ENCODE measurements at places on chromosomes 3 and 15.

DNA sequence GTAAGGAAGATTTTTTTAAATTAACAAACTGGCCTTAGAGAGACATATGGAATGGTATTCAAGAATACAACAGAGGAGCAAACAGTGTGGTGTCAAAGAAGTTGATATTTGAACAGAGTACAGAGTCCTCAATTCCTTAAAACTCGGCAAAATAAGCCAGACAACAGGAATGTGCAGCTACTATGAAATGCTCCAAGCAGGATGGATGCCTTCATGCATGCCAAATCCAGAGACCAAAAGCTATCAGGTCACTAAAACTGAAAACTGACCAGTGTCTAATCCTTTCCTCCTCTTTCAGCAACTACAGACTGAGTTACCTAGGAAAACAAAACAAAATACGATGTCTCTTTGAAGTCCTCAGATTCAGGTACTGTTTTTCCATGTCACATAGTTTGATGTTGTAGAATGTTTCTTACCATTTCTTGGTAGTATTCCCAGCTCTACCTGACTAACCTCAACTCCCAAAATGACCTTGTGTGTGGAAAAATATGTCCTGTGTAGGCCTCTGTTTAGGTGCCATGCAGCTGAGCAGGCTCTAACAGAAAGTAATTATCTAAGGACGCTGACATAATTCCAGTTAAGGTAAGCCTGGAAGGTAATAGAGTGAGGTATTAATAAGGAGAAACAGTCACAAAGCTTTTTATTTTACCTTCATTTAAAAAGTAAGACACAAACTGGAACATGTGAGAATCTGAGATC, 46.9 kb downstream of the TBL1XR1 start:
- no peaks in the 10 kb centered on the region for H3K27me3 ChIP-seq
- DNase-seq = no peak
- no peak overlapping the region for H3K27ac ChIP-seq
- peaks cover 16% of the 10 kb centered on the region for H3K36me3 ChIP-seq
- no peak overlapping the region for H3K4me3 ChIP-seq

GRCh38 chr3:22980346-22980745, 222.8 kb upstream of the UBE2E2 start:
- no peaks in the 10 kb centered on the region for H3K36me3 ChIP-seq
- no peaks in the 10 kb centered on the region for H3K4me1 ChIP-seq
- H3K27me3 ChIP-seq = peaks cover 2% of the 10 kb centered on the region
- no peak overlapping the region for H3K27ac ChIP-seq
- H3K4me3 ChIP-seq = no peak overlapping the region

DNA sequence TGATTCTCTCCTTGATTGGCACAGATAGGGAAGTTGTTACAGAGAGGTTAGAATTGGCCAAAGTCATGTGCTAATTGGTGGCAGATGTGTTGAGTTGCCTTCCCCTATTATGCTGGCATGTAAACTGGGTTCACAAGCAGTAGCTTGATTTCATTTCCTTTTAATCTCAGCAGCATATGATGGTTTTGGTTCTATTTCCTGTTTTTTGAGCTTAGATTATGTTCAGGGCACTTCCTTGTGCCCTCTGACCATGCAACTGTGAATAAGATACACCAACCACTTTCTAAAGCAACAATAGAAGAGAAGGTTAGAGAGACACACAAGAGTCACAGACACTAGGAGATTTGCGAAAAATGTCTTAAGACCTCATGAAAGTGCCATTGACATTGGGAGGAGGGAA, 16.5 kb downstream of the HPS3 start:
- H3K27ac ChIP-seq = no peak overlapping the region
- no peak for DNase-seq
- H3K36me3 ChIP-seq = peaks cover 24% of the 10 kb centered on the region

DNA sequence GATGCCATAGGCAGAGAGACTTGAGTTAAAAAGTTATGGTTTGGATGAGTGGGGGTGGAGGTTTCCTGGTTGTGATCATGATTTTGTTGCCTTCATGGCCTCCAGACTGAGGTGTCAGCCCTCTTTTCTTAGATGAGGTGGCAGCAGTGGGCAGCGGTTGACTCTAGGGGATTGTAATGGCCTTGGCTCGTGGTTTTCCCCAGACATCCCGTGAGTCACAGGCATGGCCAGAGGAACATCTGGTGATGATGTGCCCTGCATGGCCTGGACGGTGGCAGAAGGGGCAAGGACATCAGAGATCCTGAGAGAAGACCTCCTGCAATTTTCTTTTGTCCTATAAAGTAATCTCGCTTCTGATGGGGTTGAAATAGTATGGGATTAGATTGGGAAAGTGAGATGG, 12.4 kb downstream of the RETNLB start:
- peaks cover 2% of the 10 kb centered on the region for H3K36me3 ChIP-seq
- no peak overlapping the region for H3K4me3 ChIP-seq
- peaks cover 3% of the 10 kb centered on the region for H3K27me3 ChIP-seq
- no peak for DNase-seq
- H3K4me1 ChIP-seq = no peaks in the 10 kb centered on the region

DNA sequence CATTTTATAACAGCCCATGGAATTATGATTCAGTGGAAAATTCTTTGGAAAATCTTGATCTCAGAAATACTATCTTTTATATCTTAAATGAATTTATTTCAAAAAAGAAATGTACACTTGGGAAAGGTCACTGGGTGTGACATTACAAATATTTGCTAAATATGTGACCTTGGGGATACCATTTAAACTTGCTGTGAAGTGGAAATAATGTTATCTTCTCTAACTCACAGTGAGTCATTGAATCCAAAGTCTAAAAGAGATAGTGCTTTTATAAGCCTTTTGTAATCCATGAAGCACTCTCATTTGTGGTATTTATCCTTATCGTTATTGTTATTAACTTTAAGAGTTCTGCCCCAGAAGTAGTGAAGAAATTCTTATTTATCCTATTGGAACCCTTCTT, 289.8 kb upstream of the SEMA6D start:
- H3K4me1 ChIP-seq = no peaks in the 10 kb centered on the region
- no peak for DNase-seq

DNA sequence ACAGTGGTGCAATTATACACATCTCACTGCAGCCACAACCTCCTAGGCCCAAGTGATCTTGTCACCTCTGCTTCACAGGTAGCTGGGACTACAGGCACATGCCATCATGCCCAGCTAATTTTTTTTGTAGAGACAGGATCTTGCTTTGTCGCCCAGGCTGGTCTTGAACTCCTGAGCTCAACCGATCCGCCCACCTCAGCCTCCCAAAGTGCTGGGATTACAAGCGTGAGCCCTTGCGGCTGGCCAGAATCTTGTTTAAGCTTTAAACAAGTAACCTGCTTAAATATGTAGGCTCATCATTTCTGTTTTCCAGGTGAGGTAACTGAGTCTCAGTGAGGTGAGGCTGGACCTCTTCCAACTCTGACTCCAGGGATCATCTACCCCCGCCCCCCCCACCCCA, 7.7 kb upstream of the PSTPIP1 start:
- H3K27ac ChIP-seq = peak overlapping the region; percentile 99
- H3K4me1 ChIP-seq = peaks cover 87% of the 10 kb centered on the region

DNA sequence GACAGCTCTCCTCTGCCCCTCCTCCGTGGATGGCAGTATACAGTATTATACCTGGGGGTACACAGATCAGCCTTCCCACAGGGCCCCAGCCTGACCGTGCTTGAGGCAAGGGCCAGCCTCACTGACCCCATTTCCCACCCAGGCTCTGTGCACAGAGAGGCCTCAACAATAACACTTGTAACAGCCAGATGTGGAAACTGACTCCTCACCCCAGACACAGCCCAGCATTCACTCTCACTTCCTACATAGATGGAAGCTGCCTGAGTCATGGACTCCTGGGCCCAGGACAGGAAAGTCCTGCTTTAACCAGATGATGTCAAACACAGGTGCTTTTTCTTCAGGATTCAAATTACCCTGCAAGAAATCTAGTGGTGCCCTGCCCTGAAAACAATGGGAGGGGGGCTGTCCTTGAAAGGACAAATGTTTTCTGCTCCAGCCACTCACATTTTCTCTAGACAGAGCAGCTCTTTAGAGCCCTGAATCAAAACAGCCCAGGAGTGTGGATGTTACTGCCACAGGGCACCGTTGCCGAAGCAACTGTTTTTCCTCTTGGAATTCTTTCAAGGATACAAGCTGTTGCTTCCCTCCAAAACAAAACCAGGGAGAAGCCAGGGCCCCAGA, 16.4 kb downstream of the CCDC12 start:
- H3K36me3 ChIP-seq = peaks cover 18% of the 10 kb centered on the region
- no peaks in the 10 kb centered on the region for H3K27me3 ChIP-seq
- H3K4me3 ChIP-seq = peak overlapping the region; percentile 15
- peaks cover 61% of the 10 kb centered on the region for H3K4me1 ChIP-seq

Measured in activated T-helper 1 cell treated with anti-CD3 and anti-CD28 coated beads, Interleukin-12 subunit alpha, Interleukin-12 subunit beta, Interleukin-2, Interleukin-4 antibody, amounts not matched to agents 30 ng/mL and 10 ng/mL and 1 ng/mL, durations not matched to agents 14 hours and 24 hours and 36 hours (primary cell).